Tibial nerve (tissue), 4 donors: ENCODE measurements at places on chromosomes 6 and 20. TPM values are rescaled to one million over a fixed set of nuclear protein-coding genes. Genes with fewer than 3 reads are reported as not detected.

SPATS1 gene
- total RNA-seq, result not detected

ADGRF4 gene
- total RNA-seq, result not detected

VGLL2 gene
- total RNA-seq, result not detected

TAAR6 gene
- total RNA-seq, result not detected

RSPO4 gene
- total RNA-seq, result 0.59 TPM

EYA2 gene
- 13.8 TPM for total RNA-seq

FKBP1C gene
- total RNA-seq, result not detected

PNPLA1 gene
- total RNA-seq, result not detected

MAP7 gene
- 1.5 TPM for total RNA-seq

MLN gene
- total RNA-seq, result not detected

POPDC3 gene
- 1.8 TPM for total RNA-seq

SLC24A3 gene
- total RNA-seq, result 1.8 TPM

SLC26A8 gene
- not detected for total RNA-seq

GRIK2 gene
- 16.2 TPM for total RNA-seq

KCNB1 gene
- 11.7 TPM for total RNA-seq

BFSP1 gene
- total RNA-seq, result 5.9 TPM

SLC39A7 gene
- total RNA-seq, result 61.3 TPM

EYS gene
- total RNA-seq, result not detected

PTCRA gene
- total RNA-seq, result not detected

PRDM13 gene
- not detected for total RNA-seq

ZBTB46 gene
- total RNA-seq, result 12.9 TPM

TREM1 gene
- 1.1 TPM for total RNA-seq

CDC25B gene
- 33.0 TPM for total RNA-seq

CST7 gene
- total RNA-seq, result 0.84 TPM

PPP1R14C gene
- not detected for total RNA-seq

LY6G6F gene
- total RNA-seq, result not detected

TMEM200A gene
- 5.7 TPM for total RNA-seq

SLC35B3 gene
- 13.0 TPM for total RNA-seq

PTGIS gene
- 33.7 TPM for total RNA-seq

MCCD1 gene
- total RNA-seq, result not detected

CST3 gene
- total RNA-seq, result 1,322 TPM

TRIM31 gene
- total RNA-seq, result not detected

RFX6 gene
- total RNA-seq, result 0.22 TPM

EMILIN3 gene
- 34.7 TPM for total RNA-seq

CNR1 gene
- total RNA-seq, result 35.7 TPM

GABRR1 gene
- not detected for total RNA-seq

NOP56 gene
- total RNA-seq, result 92.3 TPM

ASXL1 gene
- 162 TPM for total RNA-seq

CFB gene
- total RNA-seq, result 33.4 TPM

SNRPB gene
- total RNA-seq, result 129 TPM
